ENCODE measurements at places on chromosomes 13 and 19.

GRCh38 chr19:46606019-46606418, 4.9 kb downstream of the CALM3 start:
- no peak for DNase-seq

GRCh38 chr13:37651891-37652290, 53.3 kb upstream of the POSTN start:
- DNase-seq, result no peak

- no peak for DNase-seq
Measured at GRCh38 chr13:67318398-67318797, 88.3 kb upstream of the PCDH9 start.

DNA sequence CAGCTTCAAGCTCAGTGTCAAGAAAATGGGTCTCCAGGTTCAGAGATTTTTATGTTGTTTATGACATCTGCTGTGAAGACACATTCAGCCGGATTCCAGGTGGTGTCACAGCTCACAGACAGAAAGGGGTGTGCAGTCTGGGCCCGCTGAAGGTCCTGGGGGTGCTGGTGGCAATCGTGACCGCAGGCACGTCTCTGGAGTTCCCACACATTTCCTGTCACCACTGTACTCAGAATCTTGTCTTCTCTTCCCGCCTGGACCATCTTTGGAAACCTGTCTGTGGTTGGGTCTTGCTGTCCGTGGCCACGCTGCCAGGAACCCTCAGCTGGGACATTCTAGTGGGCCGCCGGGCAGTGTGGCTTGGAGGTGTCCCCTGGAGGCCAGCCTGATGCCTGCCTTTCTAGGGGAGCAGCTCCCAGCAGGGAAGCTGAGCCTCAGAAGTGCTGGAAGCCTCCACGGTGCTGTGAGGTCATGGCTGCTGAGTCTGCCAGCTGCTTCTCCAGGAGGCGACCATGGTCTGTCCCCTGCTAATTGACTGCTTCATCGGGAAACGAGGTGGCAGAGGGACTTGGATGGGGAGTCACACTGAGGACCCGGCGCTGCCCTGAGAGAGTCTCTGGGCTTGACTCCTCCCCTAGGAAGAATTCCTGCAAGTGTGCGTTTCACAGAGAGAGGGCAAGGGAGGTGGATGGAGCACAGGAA, 3.7 kb downstream of the TEX29 start:
- no peak for DNase-seq

DNA sequence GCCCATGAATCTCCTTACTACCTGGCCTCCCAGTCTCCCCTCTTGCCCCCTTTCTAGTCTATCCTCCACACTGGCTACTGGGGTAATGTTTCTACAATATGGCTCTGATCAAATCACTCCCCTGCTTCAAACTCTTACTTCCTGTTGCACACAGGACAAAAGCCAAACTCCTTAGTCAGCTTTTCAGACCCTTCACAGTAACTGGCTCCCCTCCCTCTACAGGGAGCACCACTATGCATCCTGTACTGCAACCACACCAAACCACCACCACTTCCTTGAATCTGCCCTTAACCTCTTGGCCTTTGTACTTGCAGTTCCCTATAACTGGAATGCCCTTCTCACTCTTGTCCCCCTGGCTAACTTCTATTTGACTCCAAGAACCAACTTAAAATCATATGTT, 32.2 kb downstream of the DEDD2 start:
- DNase-seq, result no peak

DNA sequence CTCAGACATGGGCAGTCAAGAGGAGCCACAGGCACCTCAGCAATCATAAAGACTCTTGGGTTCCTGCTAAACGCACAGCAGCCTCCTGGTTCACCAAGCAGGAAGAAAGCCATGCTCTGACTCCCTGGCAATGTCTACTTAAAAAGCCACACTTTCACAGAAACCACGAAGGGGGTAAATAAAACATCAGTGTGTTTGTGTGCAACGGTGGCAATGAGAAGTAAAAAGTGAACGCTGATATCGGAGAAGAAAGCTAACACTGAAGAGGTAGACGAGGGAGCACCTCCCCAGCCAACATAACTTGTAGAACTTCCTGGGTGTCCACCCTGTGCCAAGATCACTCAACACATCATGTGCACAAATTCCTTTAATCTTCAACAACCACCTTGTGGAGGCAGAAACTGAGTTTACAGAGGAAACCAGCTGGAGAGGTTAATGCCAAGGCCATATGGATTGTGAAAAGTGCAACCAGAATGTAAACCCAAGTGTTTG, 30.2 kb downstream of the HSPH1 start:
- no peak for DNase-seq

GRCh38 chr13:56861476-56861875, 279.2 kb upstream of the PRR20A start:
- DNase-seq, result no peak

DNA sequence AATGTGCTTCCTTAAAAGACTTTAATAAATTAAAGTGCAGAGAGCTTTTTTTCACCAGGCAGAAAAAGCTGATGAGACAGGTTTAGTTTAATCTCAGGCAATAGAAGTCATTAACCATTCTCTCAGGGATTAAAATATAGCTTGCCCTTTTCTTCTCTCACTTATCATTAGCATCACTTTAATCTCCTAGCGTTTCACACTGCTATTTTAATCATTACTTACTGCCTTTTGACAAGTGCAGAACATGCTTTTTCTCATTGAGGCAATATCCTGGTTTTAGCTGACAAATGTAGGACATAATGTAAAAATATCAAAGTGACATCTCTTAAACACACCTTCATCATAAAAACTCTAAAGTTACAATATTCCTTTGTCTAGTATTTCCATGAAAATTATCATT, 94.6 kb downstream of the DACH1 start:
- DNase-seq, result no peak

DNA sequence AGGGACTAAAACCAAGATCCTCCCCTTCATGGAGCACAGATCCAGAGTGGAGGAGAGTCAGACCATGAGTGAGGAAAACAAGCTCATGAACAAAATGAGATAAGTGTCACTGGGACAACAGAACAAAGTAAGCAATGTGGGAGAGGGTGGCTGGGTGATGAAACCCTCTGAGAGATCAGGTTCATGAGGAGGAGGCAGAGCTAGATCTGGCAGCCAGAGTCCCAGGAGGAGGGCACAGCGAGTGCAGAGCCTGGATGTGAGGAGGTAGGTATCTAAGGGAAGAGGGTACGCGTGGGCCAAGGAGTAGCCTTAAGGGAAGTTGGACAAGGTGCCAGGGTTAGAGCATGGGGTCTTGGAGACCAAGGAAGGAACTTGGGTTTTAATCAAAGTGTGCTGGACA, 1311.9 kb downstream of the UQCRFS1 start:
- no peak for DNase-seq

GRCh38 chr13:83372786-83373185, 509.5 kb downstream of the SLITRK1 start:
- no peak for DNase-seq

DNA sequence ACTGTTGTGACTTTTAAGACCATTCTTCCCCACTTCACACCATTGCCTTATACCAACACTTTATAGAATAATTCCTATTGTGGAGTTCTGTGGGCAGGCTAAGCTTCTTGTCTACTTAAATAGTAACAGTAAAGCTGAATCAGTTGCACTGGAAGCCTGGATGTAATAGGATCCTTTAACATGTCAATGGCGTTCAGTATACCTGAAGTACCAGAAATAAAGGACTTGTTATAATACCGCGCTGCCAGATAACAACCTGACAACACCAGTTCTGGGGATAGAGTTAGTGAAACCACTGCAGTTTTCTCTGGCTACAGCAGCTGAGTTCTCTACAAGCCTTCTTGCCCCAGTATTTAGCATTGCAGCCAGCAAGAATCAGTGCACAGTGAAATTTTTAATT, 52.0 kb upstream of the TNFRSF19 start:
- DNase-seq, result no peak

DNA sequence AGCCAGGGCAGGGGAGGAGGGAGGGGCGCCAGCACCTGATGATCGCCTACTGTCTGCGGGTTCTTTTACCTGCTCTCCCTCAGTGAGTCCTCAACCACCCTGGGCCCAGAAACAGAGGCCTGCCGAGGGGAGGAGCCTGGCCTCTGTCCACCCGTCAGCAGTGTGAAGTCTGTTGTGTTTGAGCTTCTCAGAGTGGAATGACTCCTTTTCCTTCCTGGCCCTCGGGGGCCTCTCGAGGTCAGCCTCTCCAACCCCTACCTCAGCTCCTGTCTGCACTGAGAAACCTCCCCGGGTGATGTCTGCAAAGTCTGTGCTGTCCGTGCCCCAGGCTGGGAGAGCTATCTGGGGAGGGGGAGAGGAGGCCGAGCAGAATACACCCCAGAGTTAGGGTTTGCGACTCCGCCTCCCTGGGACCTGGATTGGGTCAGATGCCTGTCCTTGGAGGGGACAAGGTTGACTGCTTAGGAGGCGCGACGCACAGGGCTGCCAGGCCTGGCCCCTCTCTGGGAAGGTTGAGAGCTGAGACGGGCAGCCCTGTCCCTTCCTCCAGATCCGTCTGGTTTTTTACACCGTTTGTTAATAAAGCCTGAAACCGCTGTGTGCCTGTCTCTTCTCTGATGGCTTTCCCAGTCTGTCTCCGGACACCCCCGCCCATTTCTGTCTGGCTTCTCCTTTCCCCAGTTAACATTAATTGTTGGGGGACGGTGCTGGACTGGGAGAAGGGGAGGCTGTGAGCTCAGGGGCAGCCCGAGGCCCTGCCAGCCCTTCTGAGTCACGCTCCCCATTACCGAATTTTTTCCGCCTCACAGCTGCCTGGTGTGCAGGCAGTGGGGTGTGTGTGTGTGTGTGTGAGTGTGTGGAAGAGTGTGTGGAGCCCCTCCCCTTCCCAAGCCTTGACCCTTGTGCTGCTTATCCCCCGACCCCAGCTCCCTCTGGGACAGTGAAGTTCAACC, 989 bp upstream of the SSC5D start:
- no peak for DNase-seq

DNA sequence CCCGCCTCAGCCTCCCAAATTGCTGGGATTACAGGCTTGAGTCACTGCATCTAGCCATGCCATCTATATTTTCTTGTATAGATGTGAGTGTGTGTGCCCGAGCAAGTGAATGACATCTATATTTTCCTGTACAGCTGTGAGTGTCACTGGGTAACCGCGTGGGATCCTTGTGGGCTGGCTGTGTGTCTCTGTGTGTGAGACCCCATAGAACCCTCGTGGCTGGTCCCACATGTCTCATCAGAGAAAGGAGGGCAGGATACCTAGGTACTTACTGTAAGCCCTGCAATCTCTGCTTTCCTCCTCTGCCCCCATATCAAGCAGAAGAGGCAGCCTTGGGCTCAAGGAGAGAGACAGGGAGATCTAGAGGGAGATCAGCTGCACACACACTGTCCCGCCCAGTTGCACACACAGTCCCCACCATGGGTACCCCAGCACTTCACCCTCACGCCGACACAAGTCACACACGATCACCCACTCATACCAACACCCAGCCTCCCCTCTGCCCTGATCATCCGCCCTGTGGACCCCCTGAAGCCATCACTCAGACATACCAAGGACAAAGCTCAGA, 655 bp downstream of the DENND1C start:
- DNase-seq, result no peak

- no peak for DNase-seq
Measured at GRCh38 chr19:2243274-2244124, 5.6 kb upstream of the AMH start.

GRCh38 chr13:57858376-57858775, 226.8 kb downstream of the PCDH17 start:
- DNase-seq, result no peak

- DNase-seq, result no peak
Measured at GRCh38 chr19:30049226-30049625, 107.2 kb downstream of the URI1 start.

GRCh38 chr13:99847318-99847750, 124.2 kb downstream of the ZIC5 start:
- DNase-seq, result no peak

DNA sequence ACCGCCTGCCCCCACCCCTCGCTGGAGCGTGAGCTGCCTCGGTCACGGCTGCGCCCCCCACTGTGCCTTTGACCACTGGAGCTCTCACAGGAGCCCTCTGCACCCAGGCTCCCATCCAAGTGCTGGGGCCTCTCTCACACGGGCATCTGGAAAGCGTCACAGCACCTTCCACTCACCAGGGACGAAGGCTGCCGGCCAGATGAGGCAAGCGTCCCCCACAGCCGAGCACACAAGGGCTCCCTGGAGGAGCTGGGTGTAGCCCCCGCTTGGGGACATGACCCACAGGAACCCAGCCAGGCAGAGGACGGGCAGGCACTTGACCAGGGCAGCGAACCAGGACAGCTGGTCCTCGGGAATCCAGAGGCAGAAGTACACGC, 560 bp downstream of the TMEM86B start:
- DNase-seq, result no peak

DNA sequence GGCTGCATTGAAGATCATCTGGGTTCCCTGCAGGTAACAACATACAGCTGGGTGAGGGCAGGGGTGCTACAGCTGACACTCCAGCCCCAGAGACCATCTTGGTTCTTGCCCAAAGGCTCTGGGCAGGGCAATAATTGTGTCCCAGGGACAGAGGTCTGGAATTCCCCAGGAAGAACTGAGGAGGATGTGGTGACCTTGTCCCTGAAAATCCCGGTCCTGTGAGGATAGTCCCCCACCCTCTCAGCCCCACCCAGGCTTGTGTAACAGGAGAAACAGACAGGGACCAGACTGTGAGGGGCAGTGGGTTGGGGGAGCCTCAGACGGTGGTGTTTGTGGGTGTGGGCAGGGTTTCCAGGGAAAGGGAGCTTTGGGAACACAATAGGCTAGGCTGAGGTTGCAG, 63.5 kb downstream of the COLGALT1 start:
- DNase-seq, result no peak

GRCh38 chr19:29551774-29552173, 26.0 kb downstream of the VSTM2B start:
- DNase-seq, result no peak

GRCh38 chr13:44104197-44104490, 224.4 kb downstream of the LACC1 start:
- no peak for DNase-seq

DNA sequence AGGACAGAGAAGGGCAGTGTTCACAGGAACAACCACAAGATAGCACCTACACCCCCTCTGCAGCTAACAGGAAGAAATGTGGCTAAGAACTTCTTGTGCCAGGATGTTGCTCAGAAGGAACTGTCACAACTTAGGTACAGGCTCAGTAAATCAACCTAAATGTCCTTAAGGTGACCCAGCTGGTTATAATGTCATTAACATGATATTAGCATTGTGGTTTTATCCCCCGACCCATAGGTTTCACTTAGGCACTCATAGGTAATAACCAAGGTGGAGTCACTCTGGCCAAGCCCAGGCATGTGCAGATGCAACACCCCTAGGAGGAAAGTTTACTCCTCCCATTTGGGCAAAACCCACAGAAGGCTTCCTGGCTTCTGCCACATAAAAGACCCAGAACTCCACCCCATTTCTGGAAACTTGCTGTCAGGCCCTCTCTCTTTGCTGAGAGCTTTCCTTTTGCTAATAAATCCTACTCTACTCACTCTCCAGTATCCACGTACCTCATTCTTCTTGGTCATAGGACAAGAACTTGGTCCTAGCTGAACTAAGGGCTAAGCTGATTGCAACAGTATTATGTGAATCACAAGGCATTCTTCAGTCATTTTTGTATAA, 951.3 kb downstream of the SLITRK5 start:
- DNase-seq, result peak; percentile 1
